ENCODE measurements at places on chromosomes 1 and 21. TPM values are rescaled to one million over a fixed set of nuclear protein-coding genes. Genes with fewer than 3 reads are reported as not detected.

Gene PCSK9
- 4.5 TPM for total RNA-seq

Gene CA6
- total RNA-seq: not detected

Gene PLCH2
- 0.92 TPM for total RNA-seq

Gene TMEM82
- total RNA-seq: not detected

Gene PTAFR
- total RNA-seq: 1.8 TPM

Gene OVAAL
- total RNA-seq: not detected

Gene FBLIM1
- total RNA-seq: 364 TPM

Gene GBP7
- total RNA-seq: not detected

Gene C1orf185
- not detected for total RNA-seq

Gene KRTAP10-4
- total RNA-seq: not detected

Gene CD53
- not detected for total RNA-seq

Gene IQGAP3
- 8.0 TPM for total RNA-seq

Gene SAMSN1
- total RNA-seq: 0.14 TPM

Gene FAM163A
- 0.21 TPM for total RNA-seq

Gene WDR64
- total RNA-seq: not detected

Gene FABP3
- total RNA-seq: 2.1 TPM

Gene SLC66A1
- 48.8 TPM for total RNA-seq

Gene TINAGL1
- total RNA-seq: 149 TPM

Gene S100A4
- total RNA-seq: 2.7 TPM

Gene SOD1
- 112 TPM for total RNA-seq

Gene AMY2A
- total RNA-seq: not detected

Gene BRDT
- not detected for total RNA-seq

Gene DMRTA2
- total RNA-seq: not detected

Gene RUNX3
- 0.38 TPM for total RNA-seq

Gene OLIG2
- total RNA-seq: not detected

Gene DNAH14
- 30.8 TPM for total RNA-seq

Gene DUSP10
- 64.0 TPM for total RNA-seq

Gene NR0B2
- total RNA-seq: not detected

Gene AHCTF1
- total RNA-seq: 23.1 TPM

Gene RGS1
- not detected for total RNA-seq

Gene DNAI4
- 2.7 TPM for total RNA-seq

Gene GGPS1
- 30.5 TPM for total RNA-seq

Gene RHOC
- total RNA-seq: 639 TPM

Gene AIM2
- not detected for total RNA-seq

Gene PDZK1
- total RNA-seq: not detected

Gene ZNF695
- total RNA-seq: 2.2 TPM

Gene SLC44A5
- total RNA-seq: 3.7 TPM

All from kidney epithelial cell (primary cell).